ENCODE measurements at places on chromosomes 6 and 20. TPM values are rescaled to one million over a fixed set of nuclear protein-coding genes. Genes with fewer than 3 reads are reported as not detected.
A peak's percentile ranks its signal among the peaks of the same experiment; 100 is the strongest.

GRCh38 chr6:21586740-21587178 is 6.8 kb upstream of the SOX4 start:
- no peaks in the 10 kb centered on the region for H3K27me3 ChIP-seq
- no peaks in the 10 kb centered on the region for H3K4me1 ChIP-seq
- H3K36me3 ChIP-seq: no peaks in the 10 kb centered on the region
- H3K27ac ChIP-seq: no peak overlapping the region
- H3K4me3 ChIP-seq: peak overlapping the region; percentile 55
- DNase-seq: no peak

- no peaks in the 10 kb centered on the region for H3K4me1 ChIP-seq
- H3K27me3 ChIP-seq: no peaks in the 10 kb centered on the region
- no peak for DNase-seq
- no peaks in the 10 kb centered on the region for H3K36me3 ChIP-seq
- H3K4me3 ChIP-seq: no peak overlapping the region
- H3K27ac ChIP-seq: no peak overlapping the region
Observed at GRCh38 chr6:118875672-118876071, 18.3 kb upstream of the ASF1A start.

The NUDT3 gene
- total RNA-seq: 29.1 TPM

The TCP1 gene
- total RNA-seq: 130 TPM

Measured in cardiac muscle cell (in vitro differentiated cells and primary cell).